ENCODE measurements at places on chromosomes 7 and 10. TPM values are rescaled to one million over a fixed set of nuclear protein-coding genes. Genes with fewer than 3 reads are reported as not detected.

EGFR gene
- total RNA-seq = not detected

PSD gene
- 2.8 TPM for total RNA-seq

KIF20B gene
- 92.8 TPM for total RNA-seq

C10orf67 gene
- 0.07 TPM for total RNA-seq

WEE2 gene
- not detected for total RNA-seq

IRF5 gene
- 16.5 TPM for total RNA-seq
